Prostate gland (tissue), 2 donors: ENCODE measurements at places on chromosomes 16 and 17. TPM values are rescaled to one million over a fixed set of nuclear protein-coding genes. Genes with fewer than 3 reads are reported as not detected.

Gene EXOC3L1
- 8.2 TPM for total RNA-seq

Gene C16orf54
- total RNA-seq: 1.1 TPM

GRCh38 chr16:30409125-30410060 lies 2.0 kb downstream of the ZNF771 start:
- DNase-seq: peak; percentile 84

GRCh38 chr16:4733211-4733742 lies 794 bp downstream of the ANKS3 start:
- DNase-seq: no peak

DNA sequence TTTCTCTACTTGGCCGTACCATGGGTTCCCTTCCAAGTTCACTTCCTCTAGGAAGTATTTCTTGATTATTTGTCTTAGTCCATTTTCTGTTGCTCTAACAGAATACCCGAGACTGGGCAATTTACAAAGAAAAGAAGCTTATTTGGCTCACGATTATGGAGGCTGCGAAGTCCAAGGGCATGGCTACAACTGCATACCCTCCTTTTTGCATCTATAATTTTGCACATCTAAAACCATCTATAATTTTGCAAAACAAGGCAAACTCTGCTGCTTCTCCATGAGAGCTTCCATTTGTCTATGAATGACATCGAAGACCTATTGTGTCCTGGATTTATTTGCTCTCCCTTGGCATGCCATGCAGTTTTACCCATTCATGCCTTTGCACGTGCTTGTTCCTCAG lies 27.6 kb upstream of the RGS9 start:
- DNase-seq: no peak

GRCh38 chr16:81624760-81625543 lies 154.1 kb upstream of the PLCG2 start:
- no peak for DNase-seq

- DNase-seq: peak; percentile 85
Observed at GRCh38 chr17:72151565-72152386, 31.0 kb downstream of the SOX9 start.

GRCh38 chr16:64339052-64339770 lies 782.7 kb downstream of the CDH11 start:
- DNase-seq: no peak

- no peak for DNase-seq
Observed at GRCh38 chr16:82340531-82340930, 170.5 kb upstream of the MPHOSPH6 start.

- no peak for DNase-seq
Observed at GRCh38 chr17:31392002-31392855, 754 bp downstream of the RAB11FIP4 start.
